Stimulated activated CD4-positive, alpha-beta T cell treated with anti-CD3 and anti-CD28 coated beads, Interleukin-12 subunit alpha, Interleukin-12 subunit beta, amount 100 ng/mL, for 48 hours (primary cell): ENCODE measurements at places on chromosomes 13 and 19.

DNA sequence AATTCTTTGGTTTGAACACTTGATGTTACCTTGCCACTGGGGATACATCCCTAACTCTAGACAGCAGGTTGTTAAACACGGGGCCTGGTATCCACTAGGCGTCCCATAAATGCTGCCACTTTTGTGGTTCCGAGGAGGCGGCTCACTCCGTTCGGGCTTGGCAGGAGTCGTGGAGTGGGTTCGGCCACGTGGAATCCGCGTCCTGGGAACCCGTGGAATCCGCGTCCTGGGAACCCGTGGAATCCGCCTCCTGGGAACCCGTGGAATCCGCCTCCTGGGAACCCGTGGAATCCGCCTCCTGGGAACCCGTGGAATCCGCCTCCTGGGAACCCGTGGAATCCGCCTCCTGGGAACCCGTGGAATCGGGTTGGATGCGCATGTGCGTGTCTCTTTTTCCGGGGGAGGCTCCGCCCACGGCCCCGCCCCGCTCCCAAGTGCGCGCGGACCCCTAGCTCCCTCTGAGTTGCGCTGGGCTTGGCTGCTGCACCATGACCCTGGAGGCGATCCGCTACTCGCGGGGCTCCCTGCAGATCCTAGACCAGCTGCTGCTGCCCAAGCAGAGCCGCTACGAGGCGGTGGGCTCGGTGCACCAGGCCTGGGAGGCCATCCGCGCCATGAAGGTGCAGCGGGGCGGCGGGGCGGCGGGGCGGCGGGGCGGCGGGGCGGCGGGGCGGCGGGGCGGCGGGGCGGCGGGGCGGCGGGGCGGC lies at the start of gene MRI1:
Gene MRI1, plus strand, starts transcription at position 422 of the 707 bp plus-strand sequence. Its CDS starts 67 bp downstream, at position 489.
- peak; percentile 58 for DNase-seq

- no peak for DNase-seq
Observed at GRCh38 chr19:10005632-10006334, 4.5 kb downstream of the COL5A3 start.

- no peak for DNase-seq
Observed at GRCh38 chr13:112198396-112199010, 131.6 kb downstream of the SOX1 start.

DNA sequence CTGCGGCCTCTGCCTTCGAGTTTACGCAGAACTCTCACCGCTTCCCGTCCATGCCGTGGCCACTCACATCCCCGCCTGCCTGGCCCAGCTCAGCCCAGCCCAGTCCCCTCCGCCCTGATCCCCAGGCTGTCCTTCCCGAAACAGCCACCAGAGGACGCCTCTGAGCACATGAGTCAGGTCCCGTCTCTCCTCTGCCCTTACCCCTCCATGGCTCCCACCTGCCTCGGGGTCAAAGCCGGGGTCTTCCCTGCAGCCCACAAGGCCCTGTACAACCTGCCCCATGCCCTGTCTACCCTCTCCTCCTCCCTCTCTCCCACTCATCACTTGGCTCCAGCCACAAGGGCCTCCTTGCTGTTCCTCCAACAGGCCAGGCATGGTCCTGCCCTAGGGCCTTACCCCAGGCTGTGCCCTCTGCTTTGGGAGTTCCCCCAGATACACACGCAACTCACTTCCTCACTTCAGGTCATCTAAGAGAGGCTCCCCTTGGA lies 8.1 kb upstream of the SEMA6B start:
- DNase-seq: peak; percentile 80

DNA sequence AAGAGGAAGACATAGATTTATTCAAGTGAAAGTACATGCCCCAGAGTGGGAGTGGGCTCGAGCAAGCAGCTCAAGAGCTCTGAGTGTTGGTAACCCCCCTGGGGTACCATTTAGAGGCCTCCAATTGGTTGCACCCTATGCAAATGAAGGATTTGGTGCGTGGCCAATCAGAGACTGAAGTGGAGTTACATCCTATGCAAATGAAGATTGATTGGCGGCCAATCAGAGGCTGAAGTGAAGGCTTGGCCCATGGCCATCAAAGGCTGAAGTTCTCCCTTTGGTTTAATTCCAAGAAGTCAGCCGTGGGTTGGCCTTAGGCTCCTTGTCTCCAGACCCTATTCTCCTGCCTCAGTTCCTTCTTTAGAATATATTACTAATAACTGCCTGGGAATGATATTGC lies 12.9 kb upstream of the IGFL1 start:
- DNase-seq: no peak

DNA sequence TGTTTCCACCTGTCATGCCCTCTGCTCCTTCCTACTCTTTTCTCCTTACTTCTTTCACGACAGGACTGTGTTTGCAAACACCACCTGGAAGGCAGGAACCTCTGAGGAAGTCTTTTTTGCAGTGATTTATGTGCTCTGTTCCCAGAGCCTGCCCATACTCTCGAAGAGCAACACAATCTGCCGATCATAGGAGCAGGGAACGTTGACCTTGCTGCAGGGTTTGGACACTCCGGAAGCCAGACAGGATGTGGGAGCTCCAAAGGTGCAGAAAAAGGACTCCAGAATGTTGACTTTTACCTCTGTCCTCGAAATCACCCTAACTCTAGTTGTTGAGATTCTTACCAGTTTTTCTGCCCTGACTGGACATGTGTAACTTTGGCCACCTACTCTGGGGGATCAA lies 8.6 kb upstream of the ZNF181 start:
- DNase-seq: no peak

GRCh38 chr19:55283548-55284377 lies at the start of gene BRSK1:
Gene BRSK1 (plus strand): TSS chr19:55283997. CDS start chr19:55284443, 446 bp downstream.
- DNase-seq: no peak
